ENCODE measurements at places on chromosomes 3 and 15.

- DNase-seq: no peak
These were observed 12.1 kb downstream of the RFTN1 start for GRCh38 chr3:16501376-16501775.

DNA sequence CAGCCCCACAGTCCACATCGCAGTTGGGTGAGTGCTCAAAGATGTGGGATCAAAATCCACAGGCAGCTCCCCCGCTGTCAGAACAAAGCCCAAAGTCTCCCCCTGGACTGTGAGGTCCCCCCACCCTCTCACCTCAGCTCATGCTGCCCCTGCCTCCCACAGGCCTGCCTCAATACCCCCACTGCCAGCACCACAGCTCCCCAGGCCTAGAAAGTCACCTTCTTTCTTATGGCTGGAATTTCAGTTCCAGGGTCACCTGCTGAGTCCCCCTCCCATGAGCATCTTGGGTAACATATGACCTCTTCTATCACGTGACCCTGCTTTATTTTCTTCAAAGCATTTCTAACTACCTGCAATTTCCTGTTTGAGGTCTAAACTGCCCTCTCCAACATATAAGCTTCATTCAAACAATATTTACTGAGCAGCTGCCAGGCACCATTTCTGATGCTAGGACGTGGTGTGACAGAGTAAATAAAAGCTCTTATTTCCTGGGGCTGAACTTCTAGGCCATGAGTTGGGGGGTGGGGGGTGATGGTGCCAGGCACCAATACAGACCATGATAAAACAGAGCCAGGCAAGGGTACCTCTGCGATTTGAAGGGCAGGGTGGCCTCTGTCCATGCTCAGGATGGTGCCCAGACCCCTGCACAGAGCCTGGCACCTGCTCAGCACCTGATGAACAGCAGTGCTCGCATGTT, 2.4 kb upstream of the TMEM89 start:
- DNase-seq: no peak

DNA sequence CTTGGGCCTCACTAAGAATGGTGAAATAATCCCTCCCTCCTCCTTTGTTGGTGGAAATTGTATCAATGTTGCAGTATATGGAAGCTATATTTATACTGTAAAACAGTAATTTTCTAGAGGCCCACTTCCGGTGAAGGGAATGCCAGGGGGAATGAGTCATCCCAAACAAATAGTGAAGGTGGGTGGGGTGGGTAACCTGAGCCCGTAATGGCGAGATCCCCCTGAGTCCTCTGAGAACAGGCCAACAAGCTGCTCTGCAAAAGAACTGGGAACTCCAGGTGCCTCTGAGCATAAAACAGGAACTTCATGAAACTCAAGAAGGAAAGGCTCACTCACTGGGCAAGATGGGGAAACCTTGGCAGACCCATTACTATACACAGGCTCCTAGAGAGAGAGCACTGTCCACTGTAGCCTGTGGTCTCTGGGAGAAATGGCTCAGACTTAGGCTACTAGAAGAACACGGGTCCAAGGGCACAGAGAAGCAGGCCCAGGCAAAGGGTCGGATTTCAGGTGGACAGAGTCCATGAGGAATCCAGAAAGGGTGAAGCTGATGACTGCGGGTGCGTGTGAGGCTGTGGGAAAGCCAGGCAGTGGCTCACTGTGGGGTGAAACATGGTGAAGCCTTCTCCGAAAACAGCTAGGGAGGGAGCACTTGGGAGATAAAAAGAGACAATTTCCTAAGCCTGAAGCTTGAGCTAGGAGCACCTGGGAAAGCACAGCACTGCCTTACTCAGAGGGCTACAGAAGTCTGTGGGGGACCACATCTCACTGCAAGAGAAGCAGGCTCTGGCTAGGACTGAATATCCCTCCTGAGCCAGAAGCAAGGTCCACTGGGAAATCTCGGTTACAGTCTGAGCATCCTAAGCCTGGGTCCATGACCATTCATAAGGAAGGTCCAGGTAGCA, 19.8 kb downstream of the LARP6 start:
- no peak for DNase-seq

DNA sequence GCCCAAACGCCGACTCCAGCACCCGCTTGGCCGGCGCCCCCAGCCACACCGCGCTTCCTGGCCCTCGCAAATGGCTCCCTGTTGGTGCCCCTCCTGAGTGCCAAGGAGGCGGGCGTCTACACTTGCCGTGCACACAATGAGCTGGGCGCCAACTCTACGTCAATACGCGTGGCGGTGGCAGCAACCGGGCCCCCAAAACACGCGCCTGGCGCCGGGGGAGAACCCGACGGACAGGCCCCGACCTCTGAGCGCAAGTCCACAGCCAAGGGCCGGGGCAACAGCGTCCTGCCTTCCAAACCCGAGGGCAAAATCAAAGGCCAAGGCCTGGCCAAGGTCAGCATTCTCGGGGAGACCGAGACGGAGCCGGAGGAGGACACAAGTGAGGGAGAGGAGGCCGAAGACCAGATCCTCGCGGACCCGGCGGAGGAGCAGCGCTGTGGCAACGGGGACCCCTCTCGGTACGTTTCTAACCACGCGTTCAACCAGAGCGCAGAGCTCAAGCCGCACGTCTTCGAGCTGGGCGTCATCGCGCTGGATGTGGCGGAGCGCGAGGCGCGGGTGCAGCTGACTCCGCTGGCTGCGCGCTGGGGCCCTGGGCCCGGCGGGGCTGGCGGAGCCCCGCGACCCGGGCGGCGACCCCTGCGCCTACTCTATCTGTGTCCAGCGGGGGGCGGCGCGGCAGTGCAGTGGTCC, 3.5 kb downstream of the ISLR2 start:
- DNase-seq: no peak

- no peak for DNase-seq
These were observed 7.0 kb downstream of the HDGFL3 start for GRCh38 chr15:83200589-83200988.

DNA sequence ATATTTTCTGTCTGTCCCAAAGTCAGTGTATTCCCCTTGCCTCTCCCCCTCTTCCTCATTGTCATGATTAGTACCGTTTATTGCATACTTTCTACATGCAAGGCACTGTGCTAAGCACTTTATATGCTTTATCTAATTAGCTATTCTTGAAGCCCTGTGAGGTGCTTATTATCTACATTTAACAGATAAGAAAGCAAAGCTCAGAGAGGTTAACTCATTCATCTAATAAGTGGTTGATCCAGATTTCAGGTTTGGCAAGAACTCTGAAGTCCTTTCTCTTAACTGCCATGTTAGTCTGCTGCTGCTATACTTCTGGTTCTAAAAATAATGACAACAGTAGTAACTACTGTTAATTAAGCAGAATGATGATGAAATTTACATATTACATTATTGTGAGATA, 13.5 kb downstream of the IQGAP1 start:
- DNase-seq: no peak

- no peak for DNase-seq
These were observed 152.6 kb downstream of the BBX start for GRCh38 chr3:107675233-107675900.

DNA sequence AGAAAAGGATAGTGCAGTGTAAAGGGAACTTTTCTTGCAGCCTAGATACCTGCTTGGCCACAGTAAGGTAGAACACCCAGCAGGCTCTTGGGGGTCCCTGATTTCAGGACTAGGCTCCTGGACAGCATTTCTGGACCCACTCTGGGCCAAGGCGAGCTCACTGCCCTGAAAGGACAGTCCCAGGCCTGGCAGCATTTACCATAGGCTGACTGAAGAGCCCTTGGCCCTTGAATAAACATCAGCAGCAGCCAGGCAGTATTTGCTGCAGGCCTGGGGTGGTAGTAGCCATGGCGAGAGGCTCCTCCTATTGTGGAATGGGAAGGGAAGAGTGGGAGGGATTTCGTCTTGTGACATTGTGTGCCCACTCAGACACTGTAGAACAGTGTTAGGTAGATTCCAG, 529.2 kb downstream of the TUSC7 start:
- no peak for DNase-seq

- no peak for DNase-seq
These were observed 251.9 kb downstream of the IGSF11 start for GRCh38 chr3:118782755-118783202.

DNA sequence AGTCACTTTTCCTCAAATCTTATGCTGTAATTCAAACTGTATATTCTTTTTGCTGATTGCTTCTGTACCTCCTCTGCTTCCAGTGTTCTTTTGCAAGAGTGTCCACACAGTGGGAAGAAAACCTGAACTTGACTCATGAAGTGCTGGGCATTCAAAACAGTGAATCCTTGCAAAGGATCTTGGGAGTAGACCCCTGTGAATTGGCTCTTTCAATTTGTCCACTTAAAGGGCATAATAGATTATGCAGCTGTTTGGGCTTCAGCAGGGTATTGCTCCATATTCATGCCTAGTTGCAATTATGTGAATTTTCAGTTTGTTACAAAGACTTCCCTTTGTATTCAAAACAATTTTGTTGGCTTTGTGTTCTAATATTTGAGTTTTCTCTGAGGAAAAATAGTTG, 11.4 kb downstream of the ZFAND6 start:
- no peak for DNase-seq

GRCh38 chr3:125382298-125382697, 7.2 kb upstream of the ZNF148 start:
- no peak for DNase-seq

Data from stimulated activated CD4-positive, alpha-beta T cell treated with anti-CD3 and anti-CD28 coated beads, Interleukin-1b, Interleukin-23, amount 100 ng/mL, for 1 hour (primary cell).